Left lung (tissue), 14 donors: ENCODE measurements at places on chromosomes 2 and 18. TPM values are rescaled to one million over a fixed set of nuclear protein-coding genes. Genes with fewer than 3 reads are reported as not detected.

- DNase-seq = no peak
These were observed 22.6 kb upstream of the ICOS start for GRCh38 chr2:203913947-203914346.

- no peak for DNase-seq
These were observed 7.0 kb downstream of the ASTL start for GRCh38 chr2:96131152-96131812.

DNA sequence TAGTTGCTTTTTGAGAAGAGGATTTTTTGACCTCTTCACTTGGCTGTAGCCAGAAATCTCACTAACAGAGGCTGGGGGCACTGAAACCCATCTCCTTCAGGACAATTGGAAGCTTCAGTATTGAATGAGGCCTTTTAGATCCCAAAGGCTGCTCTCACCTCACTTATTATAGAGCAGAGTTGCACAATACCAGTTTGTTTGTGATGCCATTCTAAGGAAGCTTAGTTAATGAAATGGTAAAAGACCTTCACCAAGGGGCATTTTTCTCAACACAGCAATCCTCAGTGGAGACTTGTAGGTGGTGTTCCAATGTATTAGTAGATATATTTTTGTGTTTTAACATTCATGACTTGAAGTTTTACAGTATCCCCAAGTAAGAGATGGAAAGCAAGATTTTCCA lies 71.0 kb upstream of the RFX8 start:
- no peak for DNase-seq

The GRHL1 gene
- 2.4 TPM for total RNA-seq

DNA sequence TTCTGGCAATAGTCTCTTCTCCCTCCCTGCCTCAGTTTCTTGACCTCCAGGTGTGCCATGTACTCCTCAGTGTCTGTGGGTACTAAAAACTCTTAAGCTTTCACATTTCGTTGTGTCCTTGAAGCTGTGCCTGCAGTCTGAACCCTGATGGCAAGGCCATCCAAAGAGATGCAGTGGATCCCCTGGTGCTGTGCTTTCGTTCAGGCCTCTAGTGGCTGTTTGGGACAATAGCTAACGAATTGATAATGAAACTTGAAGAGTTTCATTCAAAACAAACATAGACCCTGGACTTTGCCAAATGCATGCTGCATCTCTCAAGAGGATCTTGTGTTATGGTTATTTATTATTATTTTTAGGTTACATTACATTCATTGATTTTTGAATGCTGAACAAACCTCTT lies 523.1 kb upstream of the FSIP2 start:
- DNase-seq = no peak

DNA sequence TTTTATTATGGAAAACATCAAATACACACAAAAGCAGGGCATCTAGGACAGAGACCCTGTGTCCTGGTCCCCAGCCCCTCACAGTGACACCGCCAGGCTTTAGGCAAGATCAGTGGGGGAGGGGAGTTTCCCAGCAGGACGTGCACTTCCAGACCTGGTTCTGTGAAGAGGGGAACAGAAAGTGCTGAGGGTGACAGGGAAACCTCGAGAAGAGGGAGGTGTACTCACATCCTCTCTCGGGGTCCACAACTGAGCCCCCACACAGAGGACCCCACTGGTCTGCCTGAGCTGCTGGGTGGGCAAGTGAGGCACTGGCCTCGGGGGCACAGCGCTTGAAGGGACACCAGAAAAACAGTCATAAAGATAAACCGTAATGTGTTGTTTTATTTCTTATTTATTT lies 4.4 kb upstream of the GPR35 start:
- DNase-seq = peak; percentile 31

The GCKR gene
- total RNA-seq = not detected

GRCh38 chr2:143572421-143572820 lies 443.2 kb downstream of the ARHGAP15 start:
- DNase-seq = no peak

The FOSL2 gene
- total RNA-seq = 83.4 TPM

DNA sequence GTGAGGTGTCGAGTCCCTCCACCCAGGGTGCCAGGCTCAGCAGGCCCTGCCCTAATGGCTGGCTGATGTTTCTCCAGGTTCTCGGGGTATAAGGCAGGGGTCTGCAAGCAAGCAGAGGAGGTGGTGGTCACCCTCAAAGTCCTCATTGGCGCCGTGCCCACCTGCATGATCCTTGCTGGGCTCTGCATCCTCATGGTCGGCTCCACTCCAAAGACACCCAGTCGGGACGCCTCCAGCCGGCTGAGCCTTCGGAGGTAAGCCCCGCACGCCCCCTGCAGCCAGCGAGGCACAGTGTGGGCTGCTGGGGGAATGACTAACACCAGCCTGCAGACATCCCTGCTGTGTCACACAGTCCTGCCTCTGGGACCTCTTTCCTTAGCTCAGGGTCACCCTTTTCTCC lies 14.1 kb downstream of the MFSD2B start:
- DNase-seq = no peak

GRCh38 chr2:125959047-125959446 lies 696.9 kb upstream of the GYPC start:
- DNase-seq = no peak

DNA sequence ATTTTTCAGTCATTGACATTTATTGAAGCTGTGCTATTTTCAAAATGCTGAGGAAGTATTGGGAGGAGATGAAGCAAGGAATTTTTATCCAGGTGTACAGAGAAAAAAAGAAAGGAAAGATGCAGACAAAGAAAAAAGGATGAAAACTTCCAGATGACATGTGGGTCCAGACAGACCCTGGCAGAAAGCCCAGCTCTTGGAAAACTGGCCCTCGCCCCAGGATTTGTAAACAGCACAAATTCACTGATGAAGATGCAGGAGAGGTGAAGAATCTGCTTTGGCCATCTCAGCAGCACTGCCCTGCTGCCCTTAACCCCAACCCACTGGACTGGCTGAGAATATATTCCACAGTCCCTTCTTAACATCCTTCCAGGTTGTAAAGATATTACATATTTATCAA lies 12.5 kb downstream of the TACR1 start:
- peak; percentile 66 for DNase-seq

GRCh38 chr18:12102136-12102842 lies 8.6 kb downstream of the ANKRD62 start:
- no peak for DNase-seq

The EVA1A gene
- total RNA-seq = 54.7 TPM

The FAHD2B gene
- 8.2 TPM for total RNA-seq

The TRIM54 gene
- total RNA-seq = not detected

DNA sequence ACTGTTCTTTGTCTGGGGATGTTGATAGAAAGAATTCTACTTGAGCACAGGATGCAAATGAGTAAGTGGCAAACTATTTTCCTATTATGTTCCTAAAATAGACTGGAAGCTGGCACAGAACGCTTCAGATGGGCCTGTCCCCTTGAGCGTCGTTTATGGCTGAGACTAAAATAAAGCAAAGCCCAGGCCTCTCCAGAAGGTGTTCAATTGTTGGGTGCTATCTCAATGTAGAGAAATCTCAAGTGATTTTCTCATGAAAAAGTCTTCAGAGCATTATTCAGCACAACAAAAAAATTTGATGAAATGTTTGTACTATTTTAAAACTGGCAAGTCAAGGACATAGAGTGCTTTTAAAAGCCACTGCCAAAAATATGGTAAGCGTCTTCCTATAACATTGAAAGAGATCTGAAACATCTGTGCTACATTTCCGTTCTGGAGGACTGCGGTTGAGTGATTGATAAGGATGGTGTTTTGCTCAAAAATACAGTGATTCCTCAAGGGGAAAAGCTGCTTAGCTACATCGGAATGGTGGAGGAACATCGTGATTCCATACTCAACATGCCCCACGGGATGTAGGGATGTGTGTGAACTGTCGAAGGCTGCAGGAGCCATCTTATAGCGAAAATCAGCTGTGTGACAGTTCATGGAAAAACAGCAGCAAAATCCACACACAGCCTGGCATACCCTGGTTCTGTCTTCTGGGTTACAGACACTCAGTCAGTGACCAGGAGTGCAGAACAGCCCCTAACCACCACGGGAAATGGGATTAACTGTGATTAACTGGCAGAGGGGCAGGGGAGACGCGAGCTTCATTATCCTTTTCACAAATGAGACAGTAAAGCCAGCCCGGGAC lies 10.4 kb upstream of the LRRFIP1 start:
- no peak for DNase-seq

The CROCC2 gene
- total RNA-seq = 0.32 TPM

The ATAD2B gene
- 24.9 TPM for total RNA-seq

DNA sequence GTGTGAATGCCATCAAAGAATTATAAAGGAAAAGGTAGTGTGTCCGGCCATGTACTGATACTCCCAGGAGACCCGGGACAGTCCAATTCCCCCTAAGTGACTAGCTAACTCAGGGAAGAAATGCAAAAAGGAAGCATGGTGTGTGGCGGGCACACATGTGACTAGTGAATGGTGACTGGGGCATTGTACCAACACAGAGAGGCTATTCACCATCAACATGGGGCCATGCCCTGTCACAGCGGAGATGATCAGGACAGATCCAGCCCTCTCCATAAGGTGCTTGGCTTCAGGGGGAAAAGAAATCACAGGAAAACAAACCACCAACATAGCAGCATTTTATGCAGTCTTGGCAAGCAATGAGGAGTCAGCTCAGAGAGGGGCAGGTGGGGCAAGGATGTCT lies 34.3 kb downstream of the FAM168B start:
- DNase-seq = no peak

DNA sequence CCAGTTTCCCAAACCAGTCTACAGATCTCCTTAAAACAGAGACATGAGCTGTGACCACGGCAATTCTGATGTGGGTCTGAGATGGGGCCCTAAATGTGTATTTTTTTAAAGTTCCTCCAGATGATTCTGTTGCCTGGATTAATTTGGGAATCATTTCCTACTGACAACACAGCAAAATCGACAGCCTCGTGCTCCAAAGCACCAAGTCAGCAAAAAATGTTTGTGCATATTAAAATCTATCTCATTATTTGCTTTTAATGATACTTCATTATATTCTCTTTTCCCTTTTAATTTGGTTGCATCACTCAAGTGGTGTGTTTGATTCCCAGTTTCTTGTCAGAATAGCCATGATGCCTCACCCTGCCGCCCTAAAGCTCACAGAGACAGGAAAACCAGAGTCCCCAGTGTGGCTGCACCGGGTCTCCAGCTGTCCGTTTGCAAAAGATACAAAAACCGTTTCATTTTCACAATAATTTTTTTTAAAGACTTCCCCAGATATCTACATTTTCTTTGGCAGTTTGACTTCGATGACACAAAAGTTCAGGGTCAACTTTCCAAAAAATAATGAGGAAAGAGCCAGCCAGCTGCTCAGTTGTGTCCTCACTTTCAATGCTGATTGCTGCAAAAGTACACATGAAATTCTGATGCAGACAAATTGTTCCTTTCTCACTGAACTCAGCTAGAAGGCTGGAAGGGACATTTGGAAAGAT lies 443.2 kb upstream of the ID2 start:
- DNase-seq = no peak

The ARHGEF33 gene
- total RNA-seq = 1.2 TPM

DNA sequence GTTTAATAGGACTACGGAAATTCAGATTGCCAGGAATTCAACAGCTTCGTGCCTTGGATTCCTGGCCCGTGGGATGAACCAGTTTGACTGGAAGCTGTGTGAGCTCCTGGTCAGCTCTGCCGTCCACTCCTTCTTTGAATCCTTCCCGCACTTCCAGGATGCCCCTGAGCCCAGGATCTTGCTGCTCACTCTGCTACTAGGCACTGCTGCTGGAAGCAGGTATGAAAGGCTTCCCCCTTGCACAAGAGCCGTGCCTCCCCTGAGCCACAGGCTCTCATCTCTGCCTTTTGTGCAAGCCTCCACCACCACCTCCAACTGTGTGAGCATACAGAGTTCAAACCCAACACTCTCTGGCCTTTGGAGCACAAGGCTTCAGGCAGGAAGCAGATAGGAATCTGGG lies 34.9 kb downstream of the EN1 start:
- DNase-seq = no peak

GRCh38 chr2:32358111-32358482 lies 1.3 kb downstream of the BIRC6 start:
- no peak for DNase-seq

GRCh38 chr2:42493468-42494354 lies at the start of gene KCNG3:
Gene KCNG3 (minus strand): TSS chr2:42493982. CDS start chr2:42493501, 481 bp downstream.
- peak; percentile 53 for DNase-seq

The COPS8 gene
- total RNA-seq = 47.2 TPM

DNA sequence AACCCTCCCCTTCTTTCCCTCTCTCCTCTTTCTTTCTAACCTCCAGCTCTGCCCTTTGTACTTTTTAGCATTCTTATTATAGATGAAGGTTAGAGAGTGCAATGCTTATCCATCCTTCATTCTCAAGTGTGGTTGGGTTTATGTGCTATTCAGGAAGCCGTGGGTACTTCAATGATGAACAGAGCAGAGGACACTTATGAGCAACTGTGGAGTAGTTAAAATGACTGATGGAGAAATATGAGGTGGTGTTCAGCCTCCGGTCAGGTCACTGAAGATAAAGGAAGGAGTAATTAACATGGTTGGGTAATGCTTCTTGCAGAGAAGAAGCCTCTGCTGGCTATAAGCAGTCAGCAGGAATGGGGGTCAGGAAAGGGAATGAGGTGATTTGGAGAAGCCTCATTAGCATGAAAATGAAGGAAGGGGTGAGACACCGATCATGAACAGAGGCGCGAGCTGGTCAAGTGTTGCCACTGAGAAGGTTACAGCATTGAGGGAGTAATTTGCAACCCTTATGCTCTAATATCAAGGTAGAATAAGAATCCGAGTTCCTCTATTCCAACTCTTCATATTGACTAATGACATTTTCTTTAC lies 174.7 kb downstream of the LPIN1 start:
- no peak for DNase-seq

- DNase-seq = no peak
These were observed 121.0 kb downstream of the ANKRD44 start for GRCh38 chr2:197189426-197190099.

GRCh38 chr18:26438980-26439379 lies 109.4 kb downstream of the KCTD1 start:
- DNase-seq = no peak

- no peak for DNase-seq
These were observed 93.3 kb downstream of the ACTR2 start for GRCh38 chr2:65320946-65321345.

GRCh38 chr2:71743995-71744675 lies 290.8 kb downstream of the DYSF start:
- no peak for DNase-seq

- no peak for DNase-seq
These were observed 5.1 kb upstream of the PTPRM start for GRCh38 chr18:7561909-7562460.

DNA sequence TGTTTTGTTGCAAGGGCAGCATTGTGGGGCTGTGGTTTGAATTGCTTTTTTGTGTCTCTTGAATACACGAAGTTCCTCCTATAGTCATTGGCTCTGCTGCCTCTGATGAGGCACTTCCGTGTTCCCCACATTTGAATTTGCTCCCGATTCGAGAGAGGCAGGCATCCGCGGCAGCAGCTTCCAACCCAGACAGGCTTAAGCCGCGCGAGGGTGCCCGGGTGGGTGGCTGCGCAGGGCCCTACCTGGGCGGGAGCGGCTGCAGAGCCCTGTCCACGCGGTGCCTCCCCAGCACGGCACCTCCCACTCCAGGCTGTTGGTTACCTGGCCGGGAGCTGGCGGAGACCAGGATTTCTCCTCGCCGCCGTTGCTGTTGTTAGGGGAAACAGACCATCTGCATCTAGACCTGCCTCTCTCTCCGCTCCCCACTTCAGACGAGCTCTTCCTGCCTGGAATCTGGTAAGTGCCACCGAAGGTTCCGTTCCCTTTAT lies 151.3 kb downstream of the NEDD4L start:
- peak; percentile 43 for DNase-seq

The RAB27B gene
- total RNA-seq = 66.6 TPM
